Cortex of kidney (tissue), 1 donor: ENCODE measurements at places on chromosomes 6 and 20.

DNA sequence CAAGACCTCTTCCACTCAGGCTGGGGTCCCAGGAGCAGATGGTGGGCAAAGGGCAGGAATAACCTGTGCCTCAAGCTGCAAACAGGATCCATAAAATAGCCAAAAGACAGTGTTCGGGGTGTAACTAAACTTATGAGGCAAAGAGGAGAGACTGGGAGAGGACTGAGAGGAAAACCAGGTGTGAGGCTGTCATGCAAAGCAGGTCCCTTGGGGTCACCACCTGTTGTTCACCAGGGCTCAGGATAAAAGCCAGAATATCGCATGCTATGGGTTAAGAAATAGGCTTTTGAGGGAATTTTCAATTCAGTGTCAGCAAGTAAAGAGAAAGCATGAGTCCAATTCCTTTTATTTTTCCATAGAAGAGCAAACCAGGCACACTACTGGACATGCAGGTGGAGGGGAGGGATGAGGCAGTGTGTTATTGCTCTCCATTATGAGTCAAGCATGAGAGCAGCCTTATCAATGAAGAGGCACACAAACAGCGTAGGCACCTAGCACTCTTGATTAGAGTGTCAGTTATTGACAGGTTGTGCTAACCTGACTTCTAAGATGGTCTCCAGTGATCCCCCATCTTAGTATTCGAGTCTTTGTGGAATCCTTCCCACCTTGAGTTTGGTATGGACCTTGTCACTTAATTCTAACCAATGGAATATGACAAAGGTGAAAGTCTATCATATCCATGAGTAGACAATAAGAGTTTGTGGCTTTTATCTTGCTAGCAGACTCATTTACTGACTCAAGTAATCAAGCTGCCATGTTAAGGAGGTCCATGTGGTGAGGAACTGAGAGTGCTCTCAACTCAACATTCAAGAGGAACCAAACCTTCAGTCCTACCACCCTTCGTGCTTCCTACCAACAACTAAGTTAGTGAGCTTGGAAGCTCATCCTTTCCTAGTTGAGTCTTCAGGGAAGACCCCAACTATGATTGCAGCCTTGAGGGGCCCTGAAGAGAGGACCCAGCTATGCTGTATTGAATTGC lies 18.8 kb downstream of the HLA-E start:
- DNase-seq = no peak

DNA sequence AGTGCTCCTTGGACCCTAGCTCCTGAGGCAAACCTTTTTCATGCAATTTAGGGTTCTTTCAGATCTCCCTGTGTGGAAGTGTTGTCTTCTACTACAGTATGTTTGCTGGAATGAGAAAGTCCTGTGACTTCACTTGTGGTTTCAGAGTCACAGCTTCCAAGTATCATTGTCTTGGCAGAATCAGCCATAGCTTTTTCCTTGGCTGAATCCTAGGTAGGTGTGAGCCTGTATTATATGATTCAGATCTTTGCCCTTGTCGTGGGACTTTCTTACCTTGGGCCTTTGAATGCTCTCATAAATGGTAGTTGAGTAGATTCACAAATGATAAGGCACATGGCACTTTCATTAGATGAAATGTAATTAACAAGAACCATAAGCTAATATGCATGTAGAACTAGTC lies 16.5 kb downstream of the CARMIL1 start:
- DNase-seq = no peak

GRCh38 chr6:166830185-166830890 lies 126.0 kb downstream of the RNASET2 start:
- no peak for DNase-seq

DNA sequence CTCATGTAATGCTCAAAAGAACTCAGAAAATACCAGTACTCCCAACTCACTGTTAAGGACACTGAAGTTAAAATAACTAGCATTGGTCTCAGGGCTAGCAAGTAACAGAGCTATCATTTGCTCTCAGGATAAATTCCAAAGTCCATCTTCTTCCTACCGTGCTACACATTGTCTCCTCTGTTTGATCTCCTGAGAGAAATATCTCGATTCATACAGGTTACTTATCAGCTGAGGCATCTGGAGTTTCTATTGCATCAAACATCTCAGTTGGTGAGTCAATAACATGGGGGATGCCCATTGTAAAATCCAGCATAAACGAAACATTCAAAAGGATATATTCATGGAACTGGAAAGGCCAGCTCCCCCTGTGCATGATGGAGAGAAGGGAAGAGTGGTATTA lies 147.4 kb downstream of the BACH2 start:
- DNase-seq = no peak

DNA sequence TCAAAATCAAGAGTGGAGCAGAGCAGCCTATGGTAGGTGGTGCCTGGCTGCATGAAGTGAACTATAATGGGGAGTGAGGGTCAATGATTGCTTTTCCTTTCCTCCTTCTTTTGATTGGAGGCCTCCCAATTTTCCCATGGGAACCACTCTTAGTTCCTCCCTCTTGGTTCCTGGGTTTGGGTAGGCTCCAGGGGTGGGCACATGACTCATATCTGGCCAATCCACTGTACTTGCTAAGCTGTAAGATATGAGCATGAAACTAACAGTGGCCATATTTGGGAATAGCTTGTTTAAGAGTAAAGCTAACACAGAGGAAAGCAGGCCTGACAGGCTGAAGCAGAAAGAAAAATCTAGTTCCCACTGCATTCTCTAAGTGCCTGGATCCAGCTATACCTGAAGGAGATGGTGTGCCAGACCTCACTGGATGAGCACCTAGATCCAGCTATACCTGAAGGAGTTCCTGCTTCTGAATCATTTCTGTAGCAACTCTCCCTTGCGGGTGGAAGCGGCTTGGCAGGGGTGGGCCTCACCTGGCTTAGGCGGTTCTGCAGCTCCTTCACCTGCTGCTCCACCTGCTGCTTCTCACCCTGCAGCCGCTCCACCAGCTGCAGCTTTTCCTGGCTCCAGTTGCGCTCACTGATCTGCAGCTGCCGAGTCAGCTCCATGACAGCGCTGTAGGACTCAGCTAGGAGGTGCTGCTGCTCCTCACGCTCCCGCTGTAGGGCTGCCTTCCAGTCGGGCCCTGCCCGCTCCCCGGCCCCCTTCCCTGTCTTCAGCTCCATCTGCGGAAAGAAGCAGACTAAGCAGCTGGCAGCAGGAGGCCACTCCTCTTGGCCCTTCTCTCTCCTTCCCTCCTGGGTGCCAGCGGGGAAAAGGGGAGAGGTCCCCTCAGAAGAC lies 29.0 kb upstream of the DSN1 start:
- no peak for DNase-seq

- no peak for DNase-seq
Measured at GRCh38 chr6:88164061-88164460, 2.1 kb downstream of the CNR1 start.

GRCh38 chr20:2460752-2461424 lies 9.7 kb downstream of the SNRPB start:
- no peak for DNase-seq

DNA sequence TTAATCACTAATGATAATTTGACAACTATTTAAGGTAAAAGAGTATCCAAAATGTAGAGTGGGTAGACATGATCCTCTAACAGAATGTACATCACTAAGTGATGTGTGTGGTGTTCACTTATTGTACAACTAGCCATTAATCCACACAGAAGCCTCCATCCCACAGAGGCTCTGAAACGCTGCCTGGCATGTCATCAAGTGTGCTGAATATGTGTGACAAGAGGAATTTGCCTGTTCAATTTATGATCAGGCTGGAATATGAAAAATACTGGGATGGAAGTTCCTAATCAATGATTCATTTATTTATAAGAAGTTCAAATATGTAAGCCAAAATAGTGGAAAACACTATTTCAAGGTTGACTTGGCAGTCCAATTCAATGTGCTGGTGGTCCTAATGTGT lies 72.4 kb downstream of the BACH2 start:
- DNase-seq = no peak

GRCh38 chr6:97630604-97631003 lies 347.6 kb upstream of the MMS22L start:
- DNase-seq = no peak

DNA sequence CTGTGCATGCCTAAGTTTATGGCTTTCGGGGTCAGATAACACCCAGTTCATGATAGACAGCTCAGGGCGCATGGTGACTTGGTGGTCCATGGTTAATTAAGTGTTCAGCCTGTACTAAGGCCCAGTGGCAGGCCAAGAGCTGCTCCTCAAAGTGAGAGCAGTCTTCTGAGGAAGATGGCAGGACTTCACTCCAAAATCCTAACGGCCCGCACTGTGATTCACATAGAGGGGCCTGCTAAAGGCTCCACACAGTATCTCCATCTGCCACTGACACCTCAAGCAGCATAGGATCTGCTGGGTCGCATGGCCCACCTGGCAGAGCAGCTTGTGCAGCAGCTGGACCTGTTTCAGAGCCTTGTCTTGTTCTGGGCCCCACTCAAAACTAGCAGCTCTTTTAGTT lies 10.6 kb upstream of the CST7 start:
- no peak for DNase-seq

DNA sequence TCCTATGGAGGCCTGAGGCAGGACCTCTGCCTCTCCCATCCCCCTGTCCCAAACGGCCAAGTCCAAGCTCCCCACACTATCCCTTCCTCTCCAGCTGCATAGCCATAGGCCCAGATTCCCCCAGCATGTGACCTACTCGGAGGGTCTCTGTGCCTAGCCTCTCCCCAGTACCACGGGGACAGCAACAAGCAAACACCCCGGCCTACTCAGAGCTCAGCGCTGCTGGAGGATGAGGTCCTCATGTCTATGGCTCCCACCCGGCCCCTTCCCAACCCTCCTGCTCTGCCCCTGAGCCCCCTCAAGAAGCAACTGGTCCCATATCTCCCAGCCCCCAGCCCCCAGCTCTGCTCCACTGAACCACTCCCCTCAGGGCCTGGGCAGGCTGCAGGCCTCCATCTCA lies 24.2 kb downstream of the RNASET2 start:
- DNase-seq = no peak

- DNase-seq = no peak
Measured at GRCh38 chr6:146498309-146498708, 45.3 kb upstream of the RAB32 start.

- DNase-seq = no peak
Measured at GRCh38 chr6:36719126-36719525, 21.5 kb downstream of the RAB44 start.

- no peak for DNase-seq
Measured at GRCh38 chr6:8545336-8545735, 110.0 kb upstream of the SLC35B3 start.

DNA sequence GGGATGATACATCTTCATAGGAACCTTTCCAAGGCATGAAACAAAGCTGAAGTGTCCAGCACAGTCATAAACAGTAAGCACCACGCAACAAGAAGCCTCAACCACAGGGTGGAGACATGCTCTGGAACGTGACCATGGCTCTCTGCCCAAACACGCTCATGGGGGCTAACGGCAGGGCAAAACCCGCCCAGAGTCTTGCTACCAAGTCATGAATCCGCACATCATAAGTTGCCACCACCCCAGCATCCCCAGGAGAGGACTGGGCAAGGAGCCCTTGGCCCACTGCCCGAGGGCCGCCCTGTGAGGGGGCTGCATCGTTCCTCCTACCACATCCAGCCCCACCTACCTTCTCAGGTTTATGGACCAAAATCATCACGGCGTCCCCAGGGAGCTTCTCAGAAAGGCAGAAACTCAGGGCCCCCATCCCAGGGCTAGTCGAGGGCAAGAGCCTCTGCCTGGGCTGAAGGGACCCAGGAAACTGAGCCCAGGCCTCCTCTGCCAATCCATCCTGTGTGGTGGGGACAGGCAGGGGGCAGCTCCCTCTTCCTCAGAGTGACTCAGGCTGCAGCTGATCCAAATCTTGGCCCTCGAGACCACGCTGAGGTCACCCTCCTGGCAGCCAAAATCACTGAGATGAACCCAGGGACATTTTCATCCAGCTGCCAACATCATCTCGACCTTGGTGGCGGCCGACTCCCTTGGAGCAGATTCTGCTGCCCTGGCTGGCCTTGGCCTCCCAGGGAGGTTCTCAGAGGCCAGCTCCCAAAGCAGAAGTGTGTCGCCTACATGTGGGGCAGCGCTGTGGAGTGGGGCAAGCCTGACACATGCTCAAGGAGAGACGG lies 42.6 kb downstream of the BMP7 start:
- DNase-seq = no peak
